Stimulated activated CD4-positive, alpha-beta T cell treated with anti-CD3 and anti-CD28 coated beads, Interleukin-1b, Interleukin-23, amount 100 ng/mL, for 1 hour (primary cell): ENCODE measurements at places on chromosomes 4 and X.

GRCh38 chr4:166422475-166422874 lies 549.4 kb downstream of the TLL1 start:
- DNase-seq: no peak

GRCh38 chr4:113028074-113028473 lies 21.4 kb upstream of the ANK2 start:
- no peak for DNase-seq

DNA sequence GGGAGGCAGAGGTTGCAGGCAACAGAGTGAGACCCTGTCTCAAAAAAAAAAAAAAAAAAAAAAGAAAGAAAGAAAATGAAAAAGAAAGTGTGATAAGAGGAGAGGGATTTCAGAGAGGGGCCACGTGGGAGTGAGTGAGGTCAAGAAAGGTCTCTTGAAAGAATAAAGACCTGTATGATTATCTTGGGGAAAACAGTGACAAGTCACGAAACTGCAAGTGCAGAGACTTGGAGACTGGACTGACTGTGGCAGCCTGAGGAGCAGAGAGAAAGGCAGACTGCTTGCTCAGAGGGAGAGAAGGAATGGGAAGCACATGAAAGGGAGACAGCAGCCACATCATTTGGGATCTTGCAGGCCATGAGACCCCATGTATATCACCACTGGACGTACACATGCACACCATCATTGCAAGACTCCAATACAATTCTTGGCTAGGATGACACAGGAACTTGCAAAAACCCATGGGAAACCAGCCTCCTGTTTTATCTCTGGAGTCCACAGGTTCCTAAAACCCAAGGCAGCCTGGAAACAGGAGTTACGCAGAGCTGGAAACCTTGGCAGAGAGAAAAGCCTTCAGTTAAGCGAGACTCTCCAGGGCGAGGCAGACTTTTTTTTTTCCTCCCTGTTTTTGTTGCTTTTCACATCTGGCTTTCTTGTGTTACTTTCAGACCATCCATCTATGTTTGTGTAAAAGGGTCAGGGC lies 207.0 kb upstream of the TBL1X start:
- no peak for DNase-seq

GRCh38 chr4:3462321-3462789 lies 751 bp upstream of the DOK7 start:
- no peak for DNase-seq

- no peak for DNase-seq
Measured at GRCh38 chrX:125782184-125782583, 383.9 kb downstream of the DCAF12L2 start.

GRCh38 chrX:48935301-48935670 lies 16.5 kb upstream of the PIM2 start:
- DNase-seq: no peak
